ENCODE measurements at places on chromosomes 1 and 21.

GRCh38 chr1:29105822-29106221 lies 17.9 kb downstream of the TMEM200B start:
- no peak for DNase-seq

DNA sequence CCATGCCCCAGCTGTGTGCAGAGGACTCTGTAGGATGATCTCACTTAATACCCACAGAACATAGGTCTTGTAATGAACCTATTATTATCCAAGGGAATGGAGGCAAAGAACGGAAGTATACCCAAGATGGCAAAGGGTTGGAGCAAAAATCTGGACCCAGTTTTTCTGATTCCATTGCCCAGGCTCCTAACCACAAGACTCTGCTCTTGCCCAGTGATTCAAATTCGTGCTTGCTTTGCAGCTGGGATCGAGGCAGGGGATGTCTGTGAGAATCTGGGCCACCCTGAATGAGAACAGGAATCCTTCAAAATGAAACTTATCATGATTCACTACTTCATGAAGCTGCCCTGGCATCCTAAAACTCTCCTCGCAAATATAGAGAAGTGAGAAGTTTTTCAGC lies 97.5 kb upstream of the KCNJ6 start:
- no peak for DNase-seq

GRCh38 chr1:200708161-200708560 lies 30.5 kb upstream of the CAMSAP2 start:
- DNase-seq, result no peak

DNA sequence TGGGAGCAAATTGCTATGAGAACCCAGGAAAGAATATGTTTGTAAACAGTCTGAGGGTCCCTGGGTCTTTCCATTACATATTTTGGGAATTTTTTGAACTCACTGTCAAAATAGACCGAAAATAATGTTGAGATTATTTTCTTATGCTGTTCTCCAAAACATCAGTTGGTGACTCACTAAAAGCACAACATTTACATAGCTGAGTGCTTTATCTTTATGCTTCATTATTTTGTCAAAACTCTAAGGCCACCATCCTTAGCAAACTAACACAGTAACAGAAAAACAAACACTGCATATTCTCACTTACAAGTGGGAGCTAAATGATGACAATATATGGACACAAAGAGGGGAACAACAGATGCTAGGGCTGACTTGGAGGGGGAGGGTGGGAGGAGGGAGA lies 459.3 kb downstream of the ADGRL2 start:
- DNase-seq, result no peak

Data from hippocampal formation (tissue), 2 donors.